ENCODE measurements at places on chromosomes 4 and X.

DNA sequence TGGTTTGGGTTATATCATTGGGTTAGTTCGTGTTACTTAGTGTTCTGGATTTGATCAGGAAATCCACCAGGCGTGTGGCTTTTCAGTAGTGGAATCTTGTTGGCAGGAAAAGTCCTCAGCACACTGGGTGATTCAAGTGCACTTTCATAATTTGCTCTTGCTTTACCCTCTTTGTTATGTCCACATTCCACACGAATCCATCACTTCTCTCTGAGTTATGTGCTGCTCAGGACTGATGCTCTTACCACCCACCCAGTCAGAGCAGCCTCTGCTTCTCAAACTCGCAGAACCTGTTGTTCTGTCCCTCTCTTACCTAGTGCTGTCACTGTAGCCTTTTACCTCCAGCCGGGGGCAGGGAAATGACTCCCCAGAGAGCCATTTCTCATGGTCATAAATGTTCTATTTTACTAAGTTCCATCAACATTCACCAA is 37.2 kb upstream of the SCRG1 start:
- no peak for DNase-seq

GRCh38 chrX:38668771-38669170 is 107.4 kb downstream of the TSPAN7 start:
- DNase-seq, result no peak

GRCh38 chr4:152605641-152606335 is 69.9 kb upstream of the FBXW7 start:
- no peak for DNase-seq

DNA sequence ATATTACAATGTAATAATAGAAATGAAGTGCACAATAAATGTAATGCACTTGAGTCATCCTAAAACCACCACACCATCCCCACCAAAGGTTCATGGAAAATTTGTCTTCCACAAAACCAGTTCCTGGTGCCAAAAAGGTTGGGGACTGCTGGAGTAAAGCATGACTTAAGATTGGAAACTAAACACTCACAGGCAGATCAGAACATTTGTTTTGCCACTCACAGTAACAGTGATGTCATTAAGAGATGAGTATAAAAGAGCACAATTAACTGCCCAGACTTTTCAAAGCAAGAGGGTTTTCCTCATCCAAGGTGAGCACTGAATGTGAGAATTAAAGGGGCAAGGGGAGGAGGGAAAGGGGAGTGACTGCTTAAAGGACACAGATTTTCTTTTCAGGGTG is 35.6 kb downstream of the MAP7D3 start:
- DNase-seq, result no peak

DNA sequence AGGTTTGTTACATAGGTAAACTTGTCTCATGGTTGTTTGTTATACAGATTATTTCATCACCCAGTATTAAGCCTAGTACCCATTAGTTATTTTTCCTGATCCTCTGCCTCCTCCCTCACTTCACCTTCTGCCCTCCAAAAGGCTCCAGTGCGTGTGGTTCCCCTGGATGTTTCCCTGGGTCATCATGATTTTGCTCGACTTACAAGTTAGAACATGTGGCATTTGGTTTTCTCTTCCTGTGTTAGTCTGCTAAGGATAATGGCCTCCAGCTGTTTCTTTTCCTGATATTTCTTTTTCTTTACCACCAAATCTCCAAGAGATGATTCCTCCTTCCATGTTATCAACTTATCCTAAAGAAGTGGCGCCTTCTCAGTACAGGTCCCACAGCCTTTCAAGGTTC is 543.1 kb upstream of the ADGRL3 start:
- DNase-seq, result no peak

DNA sequence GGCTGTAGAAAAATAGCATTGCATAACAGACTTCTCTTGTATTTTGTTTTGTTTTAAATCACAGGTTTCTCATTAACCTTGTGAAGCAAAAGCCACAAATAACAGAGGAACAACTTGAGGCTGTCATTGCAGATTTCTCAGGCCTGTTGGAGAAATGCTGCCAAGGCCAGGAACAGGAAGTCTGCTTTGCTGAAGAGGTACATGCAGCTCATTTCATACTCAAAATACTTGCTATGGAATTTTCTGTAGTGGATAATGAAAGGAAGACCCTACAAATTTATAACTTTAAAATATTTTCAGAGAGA is 17.6 kb downstream of the AFP start:
- no peak for DNase-seq

GRCh38 chrX:41695426-41695825 is 6.7 kb downstream of the GPR34 start:
- no peak for DNase-seq

- no peak for DNase-seq
Measured at GRCh38 chr4:73870260-73870659, 1.1 kb downstream of the CXCL1 start.

- no peak for DNase-seq
Measured at GRCh38 chrX:150146271-150146896, 208.1 kb upstream of the EOLA2 start.

- no peak for DNase-seq
Measured at GRCh38 chr4:97317201-97317600, 826.1 kb downstream of the STPG2 start.

DNA sequence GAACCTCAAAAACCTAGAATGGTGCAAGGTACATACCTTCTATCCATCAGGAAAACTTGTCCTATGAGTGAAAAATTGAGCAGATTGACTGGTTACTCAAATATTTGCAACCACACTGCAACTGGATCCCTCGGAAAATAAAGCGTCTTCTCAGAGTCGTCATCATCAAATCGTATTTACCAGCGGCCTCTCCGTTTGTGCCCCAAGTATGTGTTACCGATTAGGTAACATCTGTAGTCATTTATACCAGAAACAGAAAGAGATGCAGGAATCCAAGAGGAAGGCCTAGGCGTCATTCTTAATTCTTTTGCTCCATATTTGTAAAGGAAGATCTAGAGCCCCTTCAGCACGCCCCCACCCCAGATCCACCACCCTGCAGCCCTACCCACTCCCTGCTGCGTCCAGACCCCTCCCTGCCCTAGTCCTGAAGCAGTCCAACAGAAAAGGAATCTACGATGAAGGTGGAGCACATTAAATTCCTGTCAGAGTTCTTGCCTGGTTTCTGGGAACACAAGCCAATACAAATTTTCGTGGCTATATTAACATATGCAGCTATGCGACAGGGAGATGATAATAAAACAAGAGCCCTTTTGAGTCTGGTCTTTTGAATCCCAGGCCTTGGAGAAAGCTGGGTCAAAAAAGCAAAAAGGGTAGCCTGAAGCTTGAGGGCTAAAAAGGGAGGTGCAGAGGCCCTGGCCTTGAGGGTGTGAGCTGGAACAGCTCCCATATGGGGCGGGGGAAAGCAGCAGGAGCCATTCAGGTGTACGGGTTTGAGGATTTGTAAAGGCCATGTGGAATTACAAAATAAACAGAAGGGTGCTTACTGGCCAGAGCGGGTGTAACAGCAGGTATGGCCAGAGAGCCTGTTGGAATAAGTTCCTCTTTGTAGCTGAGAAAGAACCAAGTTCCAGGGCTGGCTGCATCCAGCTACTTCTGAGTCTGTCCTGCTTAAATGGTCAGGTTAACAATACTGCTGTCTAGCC is 77.0 kb downstream of the ZNF827 start:
- DNase-seq, result no peak

DNA sequence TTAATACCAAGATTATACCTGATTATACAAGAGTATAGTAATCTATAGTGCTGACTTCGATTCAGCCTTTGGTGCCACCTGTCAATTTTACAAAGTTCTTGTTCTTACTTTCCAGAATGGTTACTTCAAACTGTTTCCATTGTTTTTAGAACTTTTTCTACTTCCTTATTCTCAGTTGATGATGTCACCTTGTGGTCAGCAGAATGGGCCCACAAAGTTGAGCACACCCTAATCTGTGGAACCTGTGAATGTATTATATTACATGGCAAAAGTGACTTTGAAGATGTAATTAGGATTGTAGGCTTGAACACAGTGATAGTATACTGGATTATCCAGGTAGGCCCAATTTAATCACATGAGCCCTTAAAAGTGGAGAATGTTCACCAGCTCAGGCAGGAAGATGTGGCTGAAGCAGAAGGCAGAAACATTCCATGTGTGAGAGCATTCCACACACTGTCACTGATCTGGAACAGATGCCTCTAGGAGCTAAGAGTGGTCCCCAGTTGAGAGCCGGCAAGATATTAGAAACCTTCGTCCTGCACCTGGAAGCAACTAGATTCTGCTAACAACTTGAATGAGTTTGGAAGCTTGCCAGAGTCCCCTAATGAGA is 6.3 kb upstream of the SGMS2 start:
- peak; percentile 42 for DNase-seq

DNA sequence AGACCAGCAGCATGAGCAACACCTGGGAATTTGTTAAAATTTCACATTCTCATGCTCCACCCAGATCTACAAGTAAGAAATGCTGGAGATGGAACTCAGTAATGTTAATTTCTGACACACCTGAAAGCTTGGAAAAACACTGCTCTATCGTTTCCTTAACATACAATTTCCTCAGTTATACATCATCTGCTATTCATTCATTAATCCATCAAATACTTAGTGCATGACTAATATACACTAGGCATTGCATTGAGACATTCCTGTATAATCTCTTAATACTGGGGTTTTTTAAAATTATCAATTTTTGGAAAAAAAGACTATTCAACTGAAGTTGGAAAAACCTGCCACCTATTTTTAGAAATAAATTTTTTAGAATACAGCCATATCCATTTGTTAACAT is 106.1 kb downstream of the CHM start:
- DNase-seq, result no peak

DNA sequence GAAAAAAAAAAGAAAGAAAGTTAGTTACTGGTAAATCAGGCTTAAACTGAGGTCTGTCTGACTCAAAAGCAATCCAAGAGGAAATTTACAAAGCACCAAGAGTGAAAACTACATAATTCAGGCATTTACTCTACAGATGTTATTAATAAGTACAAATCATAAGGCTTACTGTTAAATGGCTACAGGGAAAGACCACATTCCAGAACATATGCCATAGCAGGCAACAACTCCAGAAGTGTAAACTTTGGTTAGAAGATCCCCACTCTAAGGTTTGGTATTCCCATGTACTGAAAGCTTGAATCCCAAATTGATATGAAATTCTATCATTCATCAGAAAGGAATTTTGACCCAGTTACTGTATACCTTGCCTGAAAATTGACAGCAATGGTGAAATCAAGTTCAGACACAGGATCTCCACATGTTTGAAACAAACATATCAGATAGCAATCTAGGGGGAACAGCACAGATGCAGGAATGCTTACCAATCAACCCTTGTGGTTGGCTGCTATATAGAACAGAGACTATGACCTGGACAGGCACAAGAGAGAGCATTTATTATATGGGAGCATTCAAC is 6.6 kb downstream of the USP26 start:
- DNase-seq, result no peak

DNA sequence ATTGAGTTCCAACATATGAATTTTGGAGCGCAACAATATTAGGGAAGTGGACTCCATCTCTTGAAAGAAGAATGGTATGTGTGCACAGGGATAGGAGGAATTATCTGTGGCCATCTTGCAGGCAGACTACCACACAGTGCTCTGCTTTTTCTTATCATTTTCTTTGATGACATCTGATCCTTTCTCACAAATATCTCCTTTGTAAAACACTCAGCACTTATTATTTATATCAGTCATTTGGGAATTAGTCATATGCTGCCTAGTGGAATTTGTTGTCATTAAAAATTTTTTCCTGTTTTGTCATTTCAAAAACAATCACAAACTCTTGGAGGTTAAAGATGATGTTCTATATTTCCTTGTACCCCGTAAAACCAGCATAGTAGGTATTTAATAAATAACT is 444.3 kb upstream of the ATOH1 start:
- no peak for DNase-seq

- no peak for DNase-seq
Measured at GRCh38 chr4:158865520-158866177, 96.8 kb downstream of the FNIP2 start.

DNA sequence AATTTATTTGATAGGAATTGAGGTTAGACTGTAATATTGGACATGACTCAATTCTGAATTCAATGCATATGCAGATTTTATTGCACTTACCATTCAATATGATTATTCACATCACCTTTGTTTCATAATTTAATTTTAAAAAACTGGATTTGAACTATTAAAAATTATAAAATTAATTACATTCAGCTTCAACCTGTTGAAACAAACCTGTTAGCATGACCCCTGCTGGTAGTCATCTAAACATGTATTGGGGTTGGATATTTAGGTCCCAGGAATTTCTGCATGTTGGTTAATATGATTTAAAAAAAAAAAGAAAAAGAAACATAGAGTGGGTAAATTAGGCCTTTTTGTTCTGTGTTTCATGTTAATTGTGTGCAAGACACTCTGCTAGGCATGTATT is 85.9 kb downstream of the ARSJ start:
- no peak for DNase-seq

GRCh38 chrX:105823092-105823455 is 735 bp downstream of the NRK start:
- no peak for DNase-seq

DNA sequence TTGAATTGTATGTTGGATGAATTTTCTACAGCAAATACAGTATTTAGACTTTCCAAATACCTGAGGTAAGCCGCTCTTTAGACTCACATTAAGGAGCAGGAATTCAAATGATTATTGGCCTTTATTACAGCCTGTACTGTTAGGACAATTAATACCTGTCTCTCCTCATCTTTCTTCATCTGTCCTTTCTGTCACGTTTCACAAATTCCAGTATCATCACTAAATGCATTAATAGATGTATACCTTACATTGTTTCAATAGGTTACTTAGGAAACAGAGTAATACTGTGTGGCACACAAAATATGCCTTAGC is 1.2 kb downstream of the FAM241A start:
- no peak for DNase-seq

GRCh38 chr4:150890246-150890645 is 124.8 kb downstream of the LRBA start:
- no peak for DNase-seq

DNA sequence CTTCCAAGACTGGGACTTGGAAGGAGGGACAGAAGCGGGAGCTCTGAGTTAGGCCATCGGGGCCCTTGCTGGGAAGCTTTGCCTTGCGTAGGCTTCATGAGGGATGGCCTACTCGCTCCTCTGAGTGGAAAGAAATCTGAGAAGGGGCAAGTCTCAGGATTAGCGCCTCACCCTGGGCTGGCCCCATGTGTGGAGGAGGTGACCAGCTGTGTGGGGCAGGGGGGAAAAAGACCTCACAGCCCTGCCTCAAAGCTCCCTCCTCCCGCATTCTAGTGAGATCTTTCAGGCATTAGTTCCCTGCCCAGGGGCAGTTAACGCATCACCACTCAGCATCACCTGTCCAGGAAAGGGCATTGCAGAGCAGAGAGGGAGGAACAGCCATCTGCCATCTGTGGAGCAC is 156.1 kb downstream of the ENPP6 start:
- no peak for DNase-seq

DNA sequence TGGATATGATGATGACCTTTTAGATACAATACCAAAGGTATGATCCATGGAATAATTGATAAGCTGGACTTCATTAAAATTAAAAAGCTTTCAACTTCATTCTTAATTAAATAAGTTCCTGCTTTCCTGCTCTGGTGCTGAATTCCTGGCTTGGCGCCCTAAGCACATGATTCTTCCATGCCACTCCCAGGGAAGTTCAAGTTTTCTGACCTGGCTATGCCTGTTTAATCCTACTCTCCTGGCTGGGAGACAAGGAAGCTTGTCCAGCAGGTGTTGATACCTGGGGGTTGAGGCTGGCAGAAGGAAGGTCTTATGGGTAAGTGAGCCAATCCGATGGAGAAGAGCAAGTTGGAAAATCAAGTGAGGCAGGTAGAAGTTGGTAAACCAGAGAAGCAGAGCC is 24.3 kb downstream of the XKRX start:
- DNase-seq, result no peak
